M059J (cell line): ENCODE measurements at places on chromosomes 11 and 22.

- DNase-seq: no peak
Measured at GRCh38 chr22:19815823-19816290, 38.8 kb downstream of the GNB1L start.

DNA sequence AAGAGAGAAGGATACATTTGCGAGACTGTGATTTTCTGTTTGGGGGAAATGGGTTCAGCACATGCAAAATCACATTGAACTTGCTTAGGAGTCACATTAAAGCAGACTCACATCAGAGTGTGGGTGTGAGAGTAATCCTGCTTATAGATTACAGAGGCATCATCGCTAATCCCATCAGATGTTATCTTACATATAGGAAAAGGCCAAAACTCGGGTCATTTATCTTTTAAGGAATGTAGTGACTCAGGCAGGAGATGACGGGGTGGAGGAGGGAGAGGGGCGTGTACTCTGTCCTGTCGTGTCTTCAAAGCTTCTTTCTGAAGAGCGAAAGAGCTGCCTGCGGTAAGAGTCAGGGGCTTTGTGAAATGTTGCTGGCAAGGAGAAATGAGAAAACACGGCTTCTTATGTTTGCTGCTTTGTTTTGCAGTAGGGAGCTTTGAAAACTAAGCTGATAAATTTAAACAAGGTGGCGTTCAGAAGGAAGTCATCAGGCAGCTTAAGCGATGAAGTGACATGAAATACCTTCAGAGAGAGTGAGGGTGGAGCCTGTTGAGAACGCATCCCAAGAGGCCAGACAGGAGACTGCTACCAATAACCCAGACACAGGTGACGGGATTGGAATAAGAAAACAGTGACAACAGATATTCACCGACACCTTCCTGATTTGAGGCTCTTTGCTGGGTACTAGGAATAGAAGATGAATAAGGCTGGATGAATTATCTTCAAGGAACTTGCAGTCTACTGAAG is 2.2 kb upstream of the C11orf16 start:
- DNase-seq: peak; percentile 65

GRCh38 chr11:9126636-9127035 is 35.2 kb upstream of the SCUBE2 start:
- no peak for DNase-seq

DNA sequence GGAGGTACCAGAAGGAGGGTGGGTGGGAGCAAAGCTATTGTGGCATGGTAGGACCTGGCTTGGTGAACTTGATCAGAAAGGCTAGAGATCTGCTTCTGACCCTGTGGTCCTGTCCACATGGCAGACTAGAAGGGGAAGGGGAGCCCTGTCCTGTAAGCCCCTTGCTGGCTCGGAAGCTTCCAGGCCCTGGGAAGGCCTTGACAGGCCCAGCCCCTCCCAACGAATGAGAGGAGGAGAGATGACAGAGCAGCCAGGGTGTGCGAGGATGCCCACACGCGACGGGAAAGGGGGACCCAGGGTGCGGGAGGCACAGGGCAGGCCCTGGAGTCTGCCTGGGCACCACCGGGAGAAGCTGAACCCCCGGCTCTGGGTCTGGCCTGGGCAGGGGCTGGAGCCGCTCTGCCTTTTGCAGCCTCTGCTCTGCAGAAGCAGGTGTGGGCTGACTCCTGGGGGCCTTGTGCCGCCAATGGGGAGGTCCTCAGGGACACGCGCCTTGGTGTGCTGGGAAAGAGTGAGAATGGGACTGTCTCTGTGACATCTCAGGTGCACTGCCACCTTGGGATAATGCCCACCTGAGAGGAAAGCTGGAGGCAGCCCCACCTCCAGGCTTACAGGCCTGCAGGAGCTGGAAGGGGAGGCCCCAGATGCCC is 1447.5 kb downstream of the BRD1 start:
- no peak for DNase-seq
